NCI-H146 (cell line): ENCODE measurements at places on chromosomes 1 and 21.
A peak's percentile ranks its signal among the peaks of the same experiment; 100 is the strongest.

DNA sequence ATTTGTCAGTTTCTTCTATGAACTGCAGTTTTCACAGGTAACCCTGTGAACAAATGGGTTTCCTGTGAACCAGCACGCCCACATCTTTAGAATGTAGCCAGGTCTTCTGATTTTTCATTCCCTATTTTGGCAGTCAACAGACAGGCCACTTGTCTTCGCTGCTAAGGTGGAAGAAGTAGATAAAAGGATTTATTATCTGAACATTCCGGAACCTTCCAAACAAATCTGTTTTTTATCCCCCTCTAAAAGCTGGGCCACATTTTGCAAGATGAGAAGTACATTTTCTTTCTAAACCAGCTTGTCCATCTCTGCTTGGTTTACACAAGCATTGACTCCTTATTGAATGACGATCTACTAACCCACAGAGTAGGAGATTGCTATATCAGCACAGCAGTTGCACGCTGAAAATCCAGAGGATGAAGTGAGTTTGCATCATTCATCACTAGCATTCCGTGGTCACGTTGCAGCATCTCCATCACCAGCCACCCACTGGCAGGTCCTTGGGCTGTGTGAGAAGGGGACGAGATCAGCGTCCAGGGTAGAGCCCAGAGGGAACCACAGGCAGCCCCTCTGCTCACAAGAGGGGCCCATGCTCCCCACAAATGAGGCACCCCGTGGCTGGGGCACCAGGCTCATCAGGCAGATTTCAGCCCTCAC, 83.5 kb downstream of the TOMM20 start:
- no peak for DNase-seq

- DNase-seq, result peak; percentile 53
These were observed 19.1 kb downstream of the OPTC start for GRCh38 chr1:203512848-203513584.

DNA sequence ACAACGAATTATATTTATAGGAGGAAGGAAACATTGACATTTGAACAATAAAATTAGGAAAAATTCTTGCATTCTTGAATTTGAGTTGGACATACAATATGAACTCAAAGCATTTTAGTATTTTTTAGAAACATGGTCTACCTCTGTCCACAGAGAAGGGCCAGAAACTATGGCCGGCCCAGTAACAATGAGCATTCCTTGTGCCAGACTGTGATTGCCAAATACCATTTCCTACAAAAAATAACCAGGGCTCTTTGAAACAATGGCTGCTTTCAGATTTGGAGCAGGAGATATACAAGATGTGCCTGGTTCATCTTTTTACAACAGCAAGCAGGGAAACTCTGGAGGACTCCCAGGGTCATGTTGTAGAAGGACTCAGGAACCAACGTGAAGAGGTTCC, 38.4 kb downstream of the NOS1AP start:
- no peak for DNase-seq

- no peak for DNase-seq
These were observed 30.4 kb downstream of the NPHS2 start for GRCh38 chr1:179545321-179545720.

DNA sequence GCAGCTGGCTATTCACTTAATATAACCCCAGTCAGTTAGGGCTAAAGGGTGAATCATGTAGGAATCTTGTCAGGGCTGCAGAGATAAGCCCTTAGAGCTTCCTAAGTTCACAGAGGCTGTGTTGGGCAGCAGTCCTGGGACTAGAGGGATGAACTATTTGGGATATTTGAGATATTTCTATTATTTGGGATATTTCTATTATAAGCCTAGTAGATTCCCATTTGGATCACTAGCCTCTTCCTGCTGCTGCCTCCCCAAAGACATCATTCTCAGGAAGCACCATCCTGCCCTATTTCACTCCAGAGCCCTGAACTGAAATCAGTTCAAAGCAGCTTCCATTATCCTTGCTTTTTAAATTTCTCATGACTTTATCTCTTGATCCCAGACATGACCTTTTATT, 501.3 kb downstream of the NUF2 start:
- no peak for DNase-seq

DNA sequence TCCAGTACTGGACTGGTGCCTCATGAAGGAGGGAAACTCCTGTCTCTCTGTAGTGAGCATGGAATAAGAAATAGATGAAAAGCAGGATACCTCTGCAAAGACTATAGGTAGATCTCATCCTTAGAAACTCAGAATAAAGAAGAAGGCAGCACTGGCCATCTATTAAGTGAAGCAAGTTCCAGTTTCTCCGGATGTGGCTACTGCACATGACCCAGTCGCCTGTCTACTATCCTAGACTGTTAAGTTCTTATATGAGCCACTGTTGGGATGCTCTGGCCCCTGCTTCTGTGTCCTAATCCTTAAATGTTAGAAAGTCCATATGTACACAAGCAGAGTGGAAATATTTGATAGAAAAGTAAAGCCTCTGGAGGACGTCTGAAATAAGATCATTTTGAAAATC, 2.2 kb downstream of the FASLG start:
- no peak for DNase-seq

DNA sequence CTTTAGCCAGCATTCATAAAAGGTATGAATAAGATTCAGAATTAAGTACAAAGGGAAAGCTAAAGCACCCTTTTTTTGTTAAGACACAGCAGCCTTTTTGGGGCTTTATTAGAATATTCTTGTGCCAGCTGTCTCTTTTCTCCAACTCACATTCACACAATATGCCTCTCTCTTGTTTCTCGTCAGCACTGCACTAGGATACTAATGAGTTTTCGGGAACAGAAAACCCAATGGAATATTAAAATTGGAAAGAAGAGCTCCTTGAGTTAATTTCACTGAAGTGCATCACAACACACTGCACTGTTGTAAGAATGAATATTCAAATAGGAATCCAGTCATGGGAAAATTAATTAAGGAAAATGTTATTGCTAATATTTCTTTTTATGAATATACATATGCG, 410.4 kb upstream of the BEND5 start:
- no peak for DNase-seq

- no peak for DNase-seq
These were observed 16.0 kb downstream of the IFFO2 start for GRCh38 chr1:18940303-18941020.

DNA sequence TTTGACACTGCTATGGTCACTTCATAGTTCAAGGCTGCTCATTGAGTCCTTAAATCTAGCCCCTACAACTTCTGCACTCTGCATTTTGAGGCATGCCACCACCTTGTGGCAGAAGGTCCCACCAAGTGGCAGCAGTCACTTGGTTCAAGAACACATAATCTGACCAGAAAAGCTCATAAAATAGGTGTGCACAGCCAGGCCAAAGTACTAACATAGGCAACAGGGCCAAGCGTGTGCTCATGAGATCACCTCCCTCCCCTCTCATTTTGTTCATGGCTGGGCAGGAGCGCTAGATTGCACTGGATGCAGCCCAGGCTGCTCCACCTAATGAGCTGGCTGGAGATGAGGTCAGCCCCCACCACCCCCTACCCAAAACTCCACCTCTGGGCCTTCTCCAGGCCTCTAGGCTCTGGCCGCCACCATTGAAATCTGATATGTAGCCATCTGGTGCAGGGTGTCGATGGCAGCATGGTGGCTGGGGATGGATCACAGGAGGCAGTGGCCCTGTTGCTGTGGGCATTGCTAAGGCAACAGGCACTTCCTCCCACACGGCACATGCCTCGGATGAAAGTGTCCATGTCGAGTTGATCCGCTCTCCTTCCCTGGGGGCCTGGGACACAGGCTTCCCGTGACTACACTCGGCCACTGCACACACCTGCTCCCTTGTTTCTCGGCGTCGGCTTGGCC, 193.2 kb downstream of the TRABD2B start:
- peak; percentile 60 for DNase-seq

DNA sequence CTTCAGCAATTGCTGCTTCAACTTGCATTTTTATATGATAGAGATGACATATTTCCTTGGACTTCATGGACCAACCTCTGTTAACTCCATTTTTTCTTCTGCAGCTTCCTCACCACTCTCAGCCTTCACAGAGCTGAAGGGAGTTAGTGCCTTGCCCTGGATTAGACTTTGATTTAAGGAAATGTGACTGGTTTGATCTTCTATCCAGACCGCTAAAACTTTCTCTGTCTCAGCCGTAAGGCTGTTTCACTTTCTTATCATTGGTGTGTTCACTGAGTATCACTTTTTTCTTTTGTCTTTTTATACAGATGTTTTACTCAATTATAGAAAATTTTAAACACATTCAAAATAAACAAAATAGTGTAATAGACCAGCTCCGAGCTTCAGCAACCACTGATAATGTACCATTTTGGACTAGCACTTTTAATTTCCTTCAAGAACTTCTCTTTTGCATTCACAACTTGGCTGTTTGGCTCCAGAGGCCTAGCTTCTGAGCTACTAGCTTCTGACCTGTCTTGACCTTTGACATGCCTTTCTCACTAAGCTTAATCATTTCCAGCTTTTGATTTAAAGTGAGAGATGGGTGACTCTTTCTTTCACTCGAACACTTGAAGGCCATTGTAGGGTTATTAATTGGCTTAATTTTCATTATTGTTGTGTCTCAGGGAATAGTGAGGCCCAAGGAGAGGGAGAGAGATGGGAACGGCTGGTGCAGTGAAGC, 9.3 kb downstream of the NEK7 start:
- DNase-seq, result no peak

GRCh38 chr1:104072915-104073371, 323.2 kb downstream of the AMY1C start:
- DNase-seq, result peak; percentile 90

- no peak for DNase-seq
These were observed 26.4 kb downstream of the MX2 start for GRCh38 chr21:41388259-41388658.

- no peak for DNase-seq
These were observed 8.8 kb downstream of the PGLYRP4 start for GRCh38 chr1:153339802-153340201.

DNA sequence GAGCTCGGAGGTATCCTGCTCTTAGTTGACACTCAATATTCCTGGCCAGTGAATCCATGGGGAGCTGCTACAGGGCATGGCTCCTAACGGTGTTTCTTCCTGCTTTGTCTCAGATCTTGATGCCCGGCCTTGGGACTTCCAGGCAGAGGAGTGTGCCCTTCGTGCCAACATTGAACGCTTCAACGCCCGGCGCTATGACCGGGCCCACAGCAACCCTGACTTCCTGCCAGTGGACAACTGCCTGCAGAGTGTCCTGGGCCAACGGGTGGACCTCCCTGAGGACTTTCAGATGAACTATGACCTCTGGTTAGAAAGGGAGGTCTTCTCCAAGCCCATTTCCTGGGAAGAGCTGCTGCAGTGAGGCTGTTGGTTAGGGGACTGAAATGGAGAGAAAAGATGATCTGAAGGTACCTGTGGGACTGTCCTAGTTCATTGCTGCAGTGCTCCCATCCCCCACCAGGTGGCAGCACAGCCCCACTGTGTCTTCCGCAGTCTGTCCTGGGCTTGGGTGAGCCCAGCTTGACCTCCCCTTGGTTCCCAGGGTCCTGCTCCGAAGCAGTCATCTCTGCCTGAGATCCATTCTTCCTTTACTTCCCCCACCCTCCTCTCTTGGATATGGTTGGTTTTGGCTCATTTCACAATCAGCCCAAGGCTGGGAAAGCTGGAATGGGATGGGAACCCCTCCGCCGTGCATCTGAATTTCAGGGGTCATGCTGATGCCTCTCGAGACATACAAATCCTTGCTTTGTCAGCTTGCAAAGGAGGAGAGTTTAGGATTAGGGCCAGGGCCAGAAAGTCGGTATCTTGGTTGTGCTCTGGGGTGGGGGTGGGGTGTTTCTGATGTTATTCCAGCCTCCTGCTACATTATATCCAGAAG, 16.7 kb downstream of the ALX3 start:
- peak; percentile 43 for DNase-seq

- no peak for DNase-seq
These were observed 29.6 kb upstream of the C1orf105 start for GRCh38 chr1:172390683-172391551.

DNA sequence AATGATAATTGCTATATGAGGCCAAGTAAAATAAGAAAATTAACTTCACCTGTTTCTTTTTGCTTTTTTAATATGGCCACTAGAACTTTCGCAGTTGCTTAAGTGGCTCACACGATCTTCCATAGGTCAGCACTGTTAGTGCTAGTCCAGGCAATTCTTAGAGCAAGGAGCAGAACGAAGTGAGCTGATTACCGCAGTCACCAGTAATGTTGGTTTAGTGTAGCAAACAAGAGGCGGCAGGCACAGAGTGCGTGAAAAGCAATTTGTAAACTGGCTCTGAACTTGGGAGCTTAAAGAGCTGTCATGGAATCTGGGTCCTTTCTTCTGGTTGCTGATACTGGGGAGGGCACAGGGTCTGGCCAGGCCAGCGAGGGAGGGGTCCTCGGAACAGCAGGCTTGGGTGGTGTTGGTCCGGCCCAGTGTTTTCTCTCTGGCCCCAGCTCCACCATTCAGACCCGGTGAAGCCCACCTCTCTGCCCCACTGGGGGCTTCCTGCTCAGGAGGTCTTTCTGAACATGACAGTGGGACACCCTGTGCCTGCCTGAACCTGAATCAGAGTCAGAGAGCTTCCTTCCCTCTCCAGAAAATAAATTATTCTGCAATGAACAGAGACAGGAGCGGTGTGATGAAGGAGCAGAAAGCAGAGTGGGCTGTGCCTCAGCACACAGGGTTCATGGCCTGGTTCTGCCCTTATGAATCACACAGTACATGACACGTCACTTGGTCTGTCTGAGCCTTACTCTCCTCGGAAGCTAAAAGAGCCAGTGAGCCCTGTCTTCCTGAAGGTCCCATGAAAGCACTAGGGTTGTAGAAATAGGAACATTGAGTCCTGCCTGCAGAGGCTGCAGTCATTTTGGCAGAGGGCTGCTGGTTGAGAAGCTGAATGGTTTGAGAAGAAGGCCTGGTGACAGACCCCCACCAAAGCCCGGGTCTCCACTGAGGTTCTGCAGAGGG, 11.9 kb downstream of the ETS2 start:
- DNase-seq, result no peak

DNA sequence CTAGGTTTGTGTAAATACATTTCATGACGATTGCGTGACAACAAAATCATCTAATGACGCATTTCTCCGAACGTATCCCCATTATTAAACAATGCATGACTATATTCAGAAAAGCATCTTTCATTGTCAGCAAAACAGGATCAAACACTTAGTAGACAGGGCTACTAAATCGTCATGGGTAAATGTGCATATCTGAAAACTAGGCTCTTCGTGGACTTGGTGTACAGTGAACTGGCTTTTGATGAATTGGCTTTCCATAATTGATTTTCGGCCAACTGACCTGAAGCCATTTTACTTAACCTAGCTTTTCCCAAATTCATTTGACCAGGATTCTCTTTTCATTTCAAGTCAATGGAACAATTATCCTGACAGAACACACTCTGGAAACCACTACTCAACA, 665.0 kb downstream of the SMYD3 start:
- DNase-seq, result no peak

GRCh38 chr1:66395202-66396061, 138.5 kb upstream of the SGIP1 start:
- DNase-seq, result no peak

GRCh38 chr21:46455575-46456385, 2.9 kb upstream of the DIP2A start:
- DNase-seq, result no peak

GRCh38 chr1:157505481-157506272, 46.6 kb downstream of the FCRL5 start:
- DNase-seq, result peak; percentile 28
